ENCODE measurements at places on chromosomes 16 and 17. TPM values are rescaled to one million over a fixed set of nuclear protein-coding genes. Genes with fewer than 3 reads are reported as not detected.

DNA sequence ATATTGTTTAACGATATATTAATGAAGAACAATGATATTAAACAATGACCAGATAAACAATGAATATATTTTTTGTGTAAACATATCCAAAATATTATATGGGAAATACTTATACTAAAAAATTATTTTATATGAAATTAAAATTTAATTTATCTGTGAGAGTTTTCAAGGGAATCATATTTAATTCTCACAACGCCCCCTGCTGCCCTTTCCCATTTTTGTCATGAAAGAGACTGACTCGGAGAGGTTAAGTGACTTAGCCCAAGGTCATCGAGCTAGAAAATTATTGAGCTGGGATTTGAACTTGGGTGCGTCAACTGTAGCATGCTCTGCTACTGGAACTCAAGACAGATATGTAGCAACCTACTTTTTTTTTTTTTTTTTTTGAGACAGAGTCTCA lies 7.2 kb upstream of the MYCBPAP start:
- H3K36me3 ChIP-seq: no peaks in the 10 kb centered on the region
- DNase-seq: no peak
- no peaks in the 10 kb centered on the region for H3K27me3 ChIP-seq
- H3K27ac ChIP-seq: no peak overlapping the region
- peaks cover 6% of the 10 kb centered on the region for H3K4me1 ChIP-seq

GRCh38 chr16:78275420-78275819 lies 176.0 kb downstream of the WWOX start:
- H3K4me3 ChIP-seq: no peak overlapping the region
- no peak overlapping the region for H3K27ac ChIP-seq
- H3K4me1 ChIP-seq: no peaks in the 10 kb centered on the region
- no peak for DNase-seq
- no peaks in the 10 kb centered on the region for H3K36me3 ChIP-seq

DNA sequence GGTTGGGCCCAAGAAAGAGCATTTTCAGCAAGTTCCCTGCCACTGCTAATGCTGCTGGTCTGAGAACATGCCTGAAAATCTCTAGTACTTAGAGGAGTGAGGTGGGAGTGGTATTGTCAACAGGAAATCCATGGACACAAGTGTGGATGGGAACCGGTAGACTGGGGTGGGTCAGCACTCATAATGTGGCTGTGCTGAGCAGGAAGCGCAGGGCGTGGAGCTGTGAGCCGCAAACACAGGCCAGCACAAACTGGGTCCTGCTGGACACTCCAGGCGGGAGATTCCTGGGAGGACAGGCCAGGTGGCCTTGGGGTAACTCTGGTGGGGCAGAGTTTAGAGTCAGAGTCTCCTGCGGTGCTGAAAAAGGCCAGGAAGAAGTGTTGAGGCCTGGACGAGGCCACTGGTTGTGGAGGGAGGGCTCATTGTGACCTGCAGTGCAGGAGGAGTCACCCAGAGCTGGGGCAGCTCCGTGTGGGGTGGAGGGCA lies 62.6 kb downstream of the BANP start:
- peak overlapping the region; percentile 72 for H3K27ac ChIP-seq
- H3K36me3 ChIP-seq: no peaks in the 10 kb centered on the region
- H3K4me3 ChIP-seq: no peak overlapping the region
- DNase-seq: no peak
- no peaks in the 10 kb centered on the region for H3K27me3 ChIP-seq

GRCh38 chr16:75264999-75265910 lies 13.8 kb upstream of the BCAR1 start:
- H3K27me3 ChIP-seq: no peaks in the 10 kb centered on the region
- H3K4me3 ChIP-seq: peak overlapping the region; percentile 99
- H3K36me3 ChIP-seq: no peaks in the 10 kb centered on the region
- peak overlapping the region; percentile 99 for H3K27ac ChIP-seq
- peaks cover 57% of the 10 kb centered on the region for H3K4me1 ChIP-seq

DNA sequence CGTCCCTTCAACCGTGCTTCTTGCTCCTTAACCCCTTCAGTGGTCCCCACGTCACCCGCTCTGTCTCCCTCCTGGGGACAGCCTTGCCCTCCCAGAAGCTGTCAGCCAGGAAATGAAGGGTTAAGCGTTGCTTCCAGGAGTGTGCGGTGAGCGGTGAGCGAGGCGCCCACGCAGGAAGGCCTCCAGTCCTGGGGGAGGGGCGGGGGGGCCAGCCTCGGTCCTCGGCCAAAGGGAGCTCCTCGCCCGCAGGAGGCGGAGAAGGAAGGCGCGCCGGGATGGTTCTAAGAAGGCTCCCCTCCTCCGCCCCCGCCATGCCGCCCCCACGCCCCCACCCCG lies 2.3 kb downstream of the RBFOX3 start:
- no peaks in the 10 kb centered on the region for H3K4me1 ChIP-seq
- H3K27ac ChIP-seq: no peak overlapping the region
- no peak overlapping the region for H3K4me3 ChIP-seq
- H3K36me3 ChIP-seq: no peaks in the 10 kb centered on the region

GRCh38 chr16:9840761-9841665 lies 341.2 kb downstream of the GRIN2A start:
- no peaks in the 10 kb centered on the region for H3K36me3 ChIP-seq
- no peak for DNase-seq
- H3K4me1 ChIP-seq: no peaks in the 10 kb centered on the region
- no peaks in the 10 kb centered on the region for H3K27me3 ChIP-seq

The KRT39 gene
- total RNA-seq: not detected

The AOC3 gene
- total RNA-seq: 1.0 TPM

The SYCE1L gene
- not detected for total RNA-seq

The ZNF500 gene
- total RNA-seq: 10.4 TPM

The DHRS7C gene
- total RNA-seq: 1.2 TPM

The KRTAP4-5 gene
- not detected for total RNA-seq

The MXRA7 gene
- total RNA-seq: 102 TPM

The SLFN14 gene
- total RNA-seq: not detected

The RNF43 gene
- total RNA-seq: 10.1 TPM

All from hepatocyte (in vitro differentiated cells).